ENCODE measurements at places on chromosomes 12 and 14. TPM values are rescaled to one million over a fixed set of nuclear protein-coding genes. Genes with fewer than 3 reads are reported as not detected.
A peak's percentile ranks its signal among the peaks of the same experiment; 100 is the strongest.

DNA sequence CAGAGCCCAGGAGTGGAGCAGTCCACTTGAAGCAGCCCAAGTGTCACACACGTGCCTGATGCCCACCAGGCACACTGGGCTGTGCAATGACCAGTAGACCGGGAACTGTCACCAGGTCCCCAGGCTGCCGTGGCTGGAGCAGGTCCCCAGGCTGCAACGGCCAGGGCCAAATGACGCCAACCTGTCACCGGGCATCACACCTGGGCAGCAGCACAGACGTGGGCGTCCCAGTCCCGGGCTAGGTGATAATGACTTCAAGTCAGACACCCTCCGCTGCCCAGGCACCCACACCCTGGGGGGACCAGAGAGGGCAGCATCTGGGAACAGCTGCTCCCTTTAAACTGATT is 30.6 kb upstream of the MMP17 start:
- H3K4me1 ChIP-seq: no peaks in the 10 kb centered on the region

DNA sequence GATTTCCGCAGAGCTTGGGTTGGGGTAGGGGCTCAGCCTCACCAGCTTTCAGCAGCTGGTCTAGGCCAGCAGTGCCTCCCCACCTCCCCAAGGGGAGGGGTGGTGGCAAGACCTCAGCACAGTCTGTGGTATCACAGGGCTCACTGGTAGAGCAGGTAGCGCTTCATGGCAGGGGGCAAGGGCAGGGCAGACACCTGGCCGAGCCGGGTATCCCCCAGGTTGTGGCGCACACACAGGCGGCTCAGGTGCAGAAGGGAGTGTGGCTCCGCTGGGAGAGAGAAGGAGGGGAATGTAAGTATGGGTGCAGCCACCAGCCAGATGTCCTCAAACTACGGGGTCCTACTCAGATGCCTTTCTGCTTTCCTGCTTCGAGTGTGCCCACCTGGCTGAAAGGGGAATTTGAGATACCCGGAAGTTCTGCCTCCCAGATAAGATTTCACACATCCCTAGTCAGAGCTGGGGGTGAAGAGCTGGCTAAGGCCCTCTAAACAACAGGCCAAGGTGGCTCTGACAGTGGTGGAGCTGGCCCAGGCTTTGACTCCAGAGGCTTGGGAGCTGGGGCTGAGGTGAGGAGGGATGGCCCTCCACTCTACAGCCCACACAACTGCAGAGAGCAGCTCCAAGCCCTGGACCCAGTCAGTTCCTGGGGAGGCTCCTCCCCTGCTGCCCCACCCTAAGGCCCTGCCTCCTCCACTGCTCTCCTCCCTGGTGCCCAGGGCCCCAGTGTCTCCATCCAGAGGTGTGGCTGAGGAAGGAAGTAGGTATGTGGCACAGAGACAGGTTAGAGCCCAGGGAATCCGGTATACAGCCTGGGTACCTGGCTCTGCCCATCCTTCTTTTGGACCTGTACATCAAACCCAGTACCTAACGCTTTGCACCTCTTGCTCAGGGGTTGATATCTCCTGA is 1.8 kb downstream of the SPSB2 start:
- no peaks in the 10 kb centered on the region for H3K27me3 ChIP-seq
- peaks cover 65% of the 10 kb centered on the region for H3K4me1 ChIP-seq
- DNase-seq: peak; percentile 61
- H3K36me3 ChIP-seq: peaks cover 50% of the 10 kb centered on the region

DNA sequence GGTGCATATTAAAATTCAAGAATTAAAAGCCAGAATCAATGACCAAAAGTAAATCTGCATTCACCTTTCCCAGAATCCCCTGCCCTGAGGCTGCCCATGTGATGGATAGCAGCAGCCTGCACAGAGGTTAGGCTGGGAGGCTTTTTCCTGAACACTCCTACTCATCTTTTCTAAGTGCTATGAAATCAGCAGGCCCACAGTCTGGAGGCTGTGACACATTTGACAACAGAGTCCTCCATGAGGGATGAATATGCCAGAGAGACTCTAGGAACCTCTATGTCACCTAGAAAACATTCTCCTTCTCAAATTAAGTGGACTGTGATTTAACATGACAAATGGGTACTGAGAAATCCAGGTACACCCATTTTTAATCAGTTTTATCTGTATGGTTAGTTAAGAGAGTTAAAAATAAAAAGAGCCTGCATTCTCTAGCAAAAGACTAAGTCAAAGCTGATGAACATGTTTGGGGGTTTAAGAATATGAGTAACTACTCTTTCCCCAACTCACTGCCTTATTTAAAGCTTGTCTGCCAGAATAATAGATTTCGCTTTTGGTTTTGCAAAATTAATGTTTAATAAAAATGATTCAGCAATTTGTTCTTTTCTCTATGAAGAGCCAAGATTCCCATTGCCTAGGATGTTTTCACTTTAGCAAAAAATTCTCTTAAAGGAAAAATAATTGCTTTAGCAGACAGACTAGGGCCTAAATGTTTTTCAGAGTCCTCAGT is 115.0 kb downstream of the RTN1 start:
- no peaks in the 10 kb centered on the region for H3K36me3 ChIP-seq
- no peak overlapping the region for H3K4me3 ChIP-seq
- no peaks in the 10 kb centered on the region for H3K27me3 ChIP-seq
- no peak for DNase-seq
- H3K27ac ChIP-seq: no peak overlapping the region
- no peaks in the 10 kb centered on the region for H3K4me1 ChIP-seq

GRCh38 chr12:2879853-2880252 is 2.8 kb downstream of the RHNO1 start:
- peaks cover 48% of the 10 kb centered on the region for H3K36me3 ChIP-seq
- H3K4me1 ChIP-seq: peaks cover 51% of the 10 kb centered on the region

DNA sequence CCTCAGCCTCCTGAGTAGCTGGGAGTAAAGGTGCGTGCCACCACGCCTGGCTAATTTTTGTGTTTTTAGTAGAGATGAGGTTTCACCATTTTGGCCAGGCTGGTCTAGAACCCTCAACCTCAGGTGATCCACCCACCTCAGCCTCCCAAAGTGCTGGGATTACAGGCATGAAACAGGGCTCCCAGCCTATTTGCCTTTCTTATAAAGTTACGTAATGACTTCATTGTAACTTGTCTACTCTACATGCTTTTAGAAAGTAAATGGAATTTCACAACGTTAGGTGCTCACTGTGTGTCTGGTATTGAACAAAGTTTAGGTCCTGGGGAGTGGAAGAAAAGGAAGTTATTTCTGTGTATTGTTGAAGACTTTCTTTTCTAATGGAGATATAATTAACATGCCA is 12.5 kb downstream of the CFAP251 start:
- H3K36me3 ChIP-seq: no peaks in the 10 kb centered on the region
- H3K27ac ChIP-seq: no peak overlapping the region
- no peak overlapping the region for H3K4me3 ChIP-seq

DNA sequence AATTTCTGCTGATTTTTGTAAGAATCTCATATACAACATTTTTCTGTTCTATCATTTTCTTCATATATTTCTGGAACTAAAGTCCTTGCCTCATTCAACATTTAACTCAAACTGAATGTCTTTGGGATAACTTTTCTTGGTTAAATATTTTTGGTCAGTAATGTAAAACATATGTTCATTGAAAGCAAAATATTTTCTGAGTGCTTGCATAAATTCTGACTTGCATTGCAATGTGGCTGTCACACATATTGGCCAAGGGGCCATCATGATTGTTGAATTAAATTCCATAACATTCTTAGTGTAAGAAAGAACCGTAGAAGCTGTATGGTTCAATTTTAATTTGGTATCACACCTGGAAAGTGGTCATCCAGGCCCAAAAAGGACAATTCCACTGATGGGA is 369.4 kb downstream of the GALC start:
- no peak overlapping the region for H3K27ac ChIP-seq
- no peak for DNase-seq

GRCh38 chr14:51251486-51251885 is 11.4 kb downstream of the TMX1 start:
- H3K36me3 ChIP-seq: peaks cover 69% of the 10 kb centered on the region
- no peaks in the 10 kb centered on the region for H3K27me3 ChIP-seq
- H3K4me1 ChIP-seq: peaks cover 2% of the 10 kb centered on the region
- DNase-seq: no peak

Gene CD27
- 134 TPM for total RNA-seq

Measured in activated CD4-positive, alpha-beta T cell treated with anti-CD3 and anti-CD28 coated beads, Interleukin-2, amount 10 ng/mL, durations not matched to agents 7 days and 5 days (primary cell).